ENCODE measurements at places on chromosomes 5 and 9.

- no peak for DNase-seq
These were observed 9.8 kb downstream of the SLC12A2 start for GRCh38 chr5:128093368-128093767.

DNA sequence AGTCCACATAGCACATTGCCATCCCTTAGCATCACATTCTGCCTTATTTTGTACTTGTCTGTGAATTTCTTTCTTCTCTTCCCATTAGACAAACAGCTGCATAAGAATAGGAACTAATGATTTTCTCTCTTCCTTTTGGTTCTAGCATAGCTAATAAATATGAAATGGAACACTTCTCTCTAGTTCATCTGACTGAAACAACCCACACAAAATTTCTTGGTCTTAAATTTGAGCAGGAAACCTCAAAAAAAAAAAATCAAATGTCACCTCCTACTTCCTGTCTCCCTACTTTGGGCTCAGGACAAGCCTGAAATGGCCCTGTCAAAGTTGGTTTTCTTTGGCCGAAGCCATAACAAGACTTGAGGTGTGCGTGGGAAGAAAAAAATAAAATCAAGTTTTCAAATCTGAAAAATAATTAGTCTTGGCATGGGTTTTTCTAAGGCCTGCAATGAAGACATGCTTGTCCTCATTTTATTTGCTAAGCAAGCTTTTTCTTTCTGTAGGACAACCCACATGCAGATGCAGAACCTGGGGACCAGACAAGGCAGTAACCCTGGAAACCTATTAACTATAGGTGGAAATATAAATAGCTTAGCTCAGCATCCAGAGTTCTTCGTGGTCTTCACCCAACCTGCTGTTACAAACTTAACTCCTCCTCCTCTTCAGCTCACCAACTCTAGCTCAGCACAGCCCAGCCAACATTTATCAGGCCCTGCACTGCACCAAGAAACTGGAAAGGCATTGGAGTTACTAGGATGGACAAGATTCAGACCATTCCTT is 523.5 kb upstream of the KLF4 start:
- no peak for DNase-seq

DNA sequence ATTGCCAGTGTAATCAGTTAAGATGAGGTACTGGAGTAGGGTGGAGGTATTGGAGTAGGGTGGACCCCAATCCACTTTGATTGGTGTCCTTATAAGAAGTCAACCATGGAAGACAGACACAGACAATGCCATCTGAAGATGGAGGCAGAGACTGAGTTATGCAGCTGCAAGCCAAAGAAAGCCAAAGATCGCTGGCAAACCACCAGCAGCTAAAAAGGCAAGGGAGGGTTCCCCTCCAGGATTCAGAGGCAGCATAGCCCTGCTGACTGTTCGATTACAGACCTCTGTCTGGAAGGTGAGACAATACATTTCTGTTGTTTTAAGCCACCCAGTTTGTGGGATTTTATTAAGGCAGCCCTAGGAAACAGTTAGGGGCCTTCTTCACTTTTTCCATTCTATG is 30.5 kb upstream of the CKMT2 start:
- DNase-seq = no peak

DNA sequence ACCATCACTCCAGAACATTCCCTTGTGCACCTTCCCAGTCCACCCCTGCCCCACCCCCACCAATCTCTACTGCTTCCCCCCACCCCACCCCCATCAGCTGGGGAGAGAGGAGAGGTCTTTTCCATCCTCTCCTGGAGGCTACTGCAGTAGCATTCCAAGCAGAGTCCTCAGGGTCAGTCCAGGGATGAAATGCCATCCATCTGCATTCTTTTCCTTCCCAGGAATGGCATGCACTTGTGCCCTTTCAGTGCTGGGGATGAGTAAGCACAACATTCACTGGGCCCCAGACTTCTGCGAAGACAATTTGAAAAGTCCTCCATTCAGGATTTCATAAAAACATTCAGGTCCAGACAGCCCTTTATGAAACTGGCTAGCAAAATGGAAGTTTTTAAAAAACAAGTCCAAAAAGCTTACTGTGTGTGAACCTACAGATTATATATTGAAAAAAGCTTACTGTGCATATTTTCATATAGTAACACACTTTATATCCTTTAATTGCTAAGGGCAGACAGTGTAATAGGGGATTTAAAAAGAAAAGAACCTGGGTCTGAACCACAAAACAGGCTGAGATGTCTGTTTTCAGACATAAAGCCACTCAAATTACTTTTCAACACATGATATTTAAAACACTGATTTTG is 50.0 kb upstream of the GOLPH3 start:
- no peak for DNase-seq

DNA sequence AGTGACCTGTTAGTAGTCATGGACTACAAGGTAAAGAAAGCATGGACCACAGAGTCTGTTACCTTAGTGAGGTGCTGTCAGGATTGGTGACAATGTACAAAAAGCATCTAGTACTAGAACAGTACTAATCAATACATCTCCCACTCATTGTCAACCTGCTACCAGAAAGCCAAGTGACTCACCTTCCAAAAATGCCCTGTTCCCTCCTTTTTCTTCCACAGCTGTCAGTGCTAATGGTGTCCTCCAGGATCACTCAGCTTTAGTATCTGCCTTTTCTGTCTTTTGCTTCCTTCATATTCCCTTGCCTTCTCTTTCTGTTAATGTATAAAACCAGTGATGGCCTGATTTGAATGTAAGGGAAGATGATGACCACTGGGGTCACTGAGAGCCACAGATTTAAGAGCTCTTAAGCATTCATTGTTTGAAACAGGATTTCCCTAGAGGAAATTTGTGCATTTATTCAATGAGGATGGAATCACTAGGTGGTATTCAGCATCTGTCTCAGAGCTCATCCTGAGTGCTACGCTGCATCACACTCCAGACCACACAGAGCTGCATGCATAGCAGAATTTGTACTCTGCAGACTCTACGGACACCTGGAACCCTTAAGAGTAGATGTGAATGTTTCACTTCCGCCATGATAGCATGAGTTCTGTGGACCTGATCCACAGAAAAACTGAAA is 71.0 kb downstream of the SV2C start:
- no peak for DNase-seq

- DNase-seq = no peak
These were observed 136.1 kb upstream of the DMAC1 start for GRCh38 chr9:7935681-7936080.

- DNase-seq = no peak
These were observed 112.8 kb downstream of the FANCC start for GRCh38 chr9:95204710-95205109.

DNA sequence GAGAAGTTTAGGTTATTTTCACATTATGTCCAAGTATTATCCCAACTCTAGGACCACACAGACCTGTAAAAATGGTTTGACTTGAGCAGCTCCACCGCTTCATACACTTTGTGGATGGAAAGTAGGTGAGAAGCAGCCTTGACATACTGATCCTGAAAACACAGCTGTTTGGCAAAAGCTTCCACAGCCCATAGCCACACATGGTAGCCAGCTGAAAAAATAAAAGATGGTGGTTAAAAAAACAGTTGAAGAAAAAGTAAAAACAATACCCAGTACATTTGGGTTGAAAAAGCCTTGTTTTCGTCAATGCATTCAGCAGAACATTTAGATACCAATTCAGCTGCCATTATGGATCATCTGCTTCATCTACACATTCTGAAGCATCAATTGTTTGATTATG is 36.7 kb downstream of the GEMIN5 start:
- no peak for DNase-seq

DNA sequence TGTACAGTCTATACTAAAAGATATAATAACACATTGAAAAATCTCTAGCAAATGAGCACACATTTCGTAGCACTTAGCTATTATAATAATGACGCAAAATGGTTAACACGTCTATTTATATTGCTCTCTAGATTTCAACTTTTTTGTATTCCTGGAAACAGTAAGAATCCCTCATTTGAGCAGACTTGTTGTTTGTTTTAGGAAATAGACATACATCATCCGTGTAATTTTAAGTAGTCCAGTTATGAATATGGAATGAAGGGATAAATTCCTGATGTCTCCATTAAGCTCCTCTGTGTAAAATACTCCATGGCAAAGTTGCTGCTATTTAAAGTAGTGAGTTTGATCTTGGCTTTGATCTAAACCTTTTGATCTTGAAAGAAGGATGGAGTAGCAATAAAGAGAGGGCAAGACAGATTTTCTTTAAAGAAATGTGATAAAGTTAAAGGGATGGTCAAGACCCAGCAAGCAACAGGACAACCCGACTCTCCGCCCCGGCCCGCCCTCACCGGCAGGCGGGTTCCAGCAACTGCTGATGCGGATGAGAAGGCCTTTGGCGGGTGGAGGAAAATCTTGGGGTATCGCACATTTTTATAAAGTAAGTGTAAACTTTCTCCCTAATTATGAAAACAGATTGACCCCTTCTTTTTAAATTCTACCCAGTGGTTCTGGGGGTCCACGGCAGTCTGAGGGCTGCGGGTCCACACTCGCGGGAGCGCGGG is 277.4 kb downstream of the AOPEP start:
- no peak for DNase-seq

DNA sequence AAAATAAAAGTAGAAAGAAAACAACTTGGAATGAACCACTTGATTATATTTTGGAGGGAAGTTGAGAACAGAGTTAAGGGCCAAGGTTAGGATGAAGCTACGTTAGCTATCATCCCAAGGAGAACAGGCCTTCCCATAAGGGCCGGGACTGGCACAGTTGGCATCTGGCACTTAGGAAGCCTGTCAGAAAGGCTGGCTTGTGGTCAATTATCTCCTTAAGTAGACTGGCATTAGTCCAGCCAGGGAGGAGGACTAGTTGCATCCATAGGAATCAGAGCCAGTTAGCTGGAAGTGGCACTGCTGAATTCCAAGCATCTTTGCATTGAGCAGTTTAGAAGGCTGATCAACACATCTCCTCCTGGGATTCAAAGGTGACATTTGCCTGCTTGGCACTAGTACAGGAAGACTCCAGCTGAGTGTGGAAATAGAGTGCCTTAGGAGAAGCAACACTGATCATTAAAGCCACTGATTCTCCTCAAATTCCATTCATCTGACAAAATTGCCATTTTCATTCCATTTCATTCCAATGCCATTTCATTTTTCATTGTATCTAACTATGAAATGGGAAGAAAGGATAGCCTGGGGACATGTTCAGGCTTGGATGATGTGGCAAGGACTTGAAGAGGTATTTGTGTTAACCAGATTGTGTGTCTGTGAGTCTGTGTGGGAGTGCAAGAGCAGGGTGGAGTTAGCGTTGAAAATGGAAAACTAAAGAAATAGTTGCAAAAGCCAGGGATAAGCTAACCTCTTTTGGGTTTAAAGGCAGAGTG is 5.5 kb downstream of the FOXB2 start:
- no peak for DNase-seq

- DNase-seq = no peak
These were observed 1.2 kb upstream of the GARIN3 start for GRCh38 chr5:157167214-157167621.

- no peak for DNase-seq
These were observed 50.0 kb downstream of the RGS3 start for GRCh38 chr9:113513536-113513935.

GRCh38 chr9:27339661-27340284 is 42.8 kb upstream of the EQTN start:
- no peak for DNase-seq

- DNase-seq = no peak
These were observed at the start of gene VLDLR for GRCh38 chr9:2621722-2622460. TSS of gene VLDLR (plus strand) at chr9:2621787. CDS start at chr9:2622190, 403 bp downstream.

DNA sequence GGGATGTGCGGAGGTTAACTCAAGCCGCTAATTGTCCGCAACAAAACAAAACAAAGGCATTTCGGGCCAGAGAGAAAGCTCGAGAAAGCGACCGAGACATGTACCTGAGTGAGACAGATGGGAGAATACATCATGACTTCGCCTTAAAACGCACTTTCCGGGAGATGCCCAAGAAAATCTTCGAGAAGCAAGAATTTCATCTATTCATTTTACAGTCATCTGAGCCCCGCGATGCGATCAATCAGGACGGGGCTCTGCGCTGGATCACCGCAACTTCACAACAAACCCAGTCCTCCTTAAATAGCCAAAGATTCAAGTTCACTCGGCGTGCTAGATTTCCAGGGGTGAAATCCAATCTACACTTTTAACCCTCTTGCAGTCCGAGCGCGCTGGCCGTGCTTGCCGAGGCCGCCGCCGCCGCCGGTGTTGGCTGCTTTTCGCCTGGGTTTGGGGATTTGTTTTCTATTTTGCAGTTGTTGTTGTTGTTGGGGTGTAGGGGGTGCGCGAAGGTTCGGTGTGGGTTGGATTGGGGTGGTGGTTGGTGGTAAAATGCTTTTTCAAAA is 482 bp downstream of the NFIB start:
- DNase-seq = no peak

DNA sequence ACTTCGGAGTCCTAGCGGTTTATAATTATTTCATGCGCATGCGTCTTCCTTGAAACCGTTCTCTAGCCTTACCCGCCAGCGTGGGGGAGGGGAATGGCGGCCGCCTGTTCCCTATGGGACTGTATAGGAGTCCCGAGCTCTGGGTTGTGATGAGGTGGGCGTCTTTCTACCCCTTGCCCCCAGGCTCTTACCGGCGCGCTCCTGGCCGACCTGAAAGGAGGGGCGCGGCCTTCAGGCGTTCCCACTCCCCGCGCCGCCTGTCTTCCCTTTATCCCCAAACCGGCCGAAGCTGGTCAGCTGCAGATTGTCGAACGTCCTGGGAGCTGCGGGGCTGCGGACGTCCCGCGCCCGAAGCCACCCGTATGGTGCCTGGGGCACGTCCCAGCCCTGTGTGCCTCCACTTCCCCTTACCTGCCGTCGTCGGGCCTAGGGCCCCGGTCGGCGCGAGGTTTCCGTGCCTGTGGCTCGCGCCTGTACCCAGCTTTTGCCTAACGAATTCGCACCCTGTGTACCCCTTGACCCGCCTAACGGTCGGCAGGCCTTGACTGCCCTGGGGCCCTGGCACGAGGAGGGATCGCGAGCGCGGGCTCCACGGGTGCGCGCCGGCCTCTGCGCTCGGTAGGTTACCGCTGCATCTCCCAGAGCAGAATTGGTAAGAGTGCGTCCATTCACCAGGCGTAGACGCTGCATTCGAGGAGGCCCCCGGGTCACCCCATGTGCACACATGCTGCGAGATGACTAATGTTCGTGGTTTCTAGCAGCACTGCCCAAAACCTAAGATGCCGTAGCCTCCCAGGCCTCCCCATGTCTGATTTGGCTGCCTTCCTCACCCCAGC is 653 bp upstream of the HNRNPH1 start:
- DNase-seq = peak; percentile 26

DNA sequence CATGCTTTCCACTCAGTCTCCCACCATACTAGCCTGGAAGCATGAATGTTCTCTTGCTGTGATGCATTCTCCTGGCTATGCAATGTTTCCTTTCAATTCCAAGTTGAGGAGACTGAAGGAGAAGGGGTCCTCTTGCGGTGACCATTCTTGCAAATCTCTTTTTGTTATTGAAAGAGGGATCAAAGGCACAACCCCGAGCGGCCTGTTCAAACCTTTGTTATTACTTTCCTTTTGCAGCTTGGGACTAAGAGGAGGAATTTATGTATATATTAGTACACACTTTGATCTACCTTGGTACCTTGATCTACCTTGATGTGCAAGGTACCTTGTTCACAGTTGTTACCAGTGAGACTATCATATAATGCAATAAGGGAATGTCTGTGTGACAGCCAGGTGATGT is 147.3 kb downstream of the KCTD16 start:
- no peak for DNase-seq
